Activated naive CD8-positive, alpha-beta T cell treated with anti-CD3 and anti-CD28 coated beads for 36 hours (primary cell): ENCODE measurements at places on chromosomes 1 and 21. TPM values are rescaled to one million over a fixed set of nuclear protein-coding genes. Genes with fewer than 3 reads are reported as not detected.

GRCh38 chr1:221606256-221606655 is 135.6 kb downstream of the DUSP10 start:
- H3K36me3 ChIP-seq, result no peaks in the 10 kb centered on the region
- H3K4me3 ChIP-seq, result no peak overlapping the region
- no peaks in the 10 kb centered on the region for H3K4me1 ChIP-seq
- no peak for DNase-seq
- no peak overlapping the region for H3K27ac ChIP-seq

GRCh38 chr1:113101588-113101987 is 28.6 kb downstream of the LRIG2 start:
- no peaks in the 10 kb centered on the region for H3K27me3 ChIP-seq
- no peak for DNase-seq
- H3K27ac ChIP-seq, result no peak overlapping the region
- H3K4me3 ChIP-seq, result no peak overlapping the region

GRCh38 chr1:68057564-68057963 is 7.1 kb upstream of the DIRAS3 start:
- H3K4me1 ChIP-seq, result no peaks in the 10 kb centered on the region
- no peak overlapping the region for H3K4me3 ChIP-seq
- H3K27ac ChIP-seq, result no peak overlapping the region
- no peaks in the 10 kb centered on the region for H3K36me3 ChIP-seq

GRCh38 chr1:224637936-224638335 is 21.8 kb downstream of the CNIH3 start:
- H3K4me1 ChIP-seq, result peaks cover 6% of the 10 kb centered on the region
- no peak overlapping the region for H3K4me3 ChIP-seq
- DNase-seq, result no peak
- no peak overlapping the region for H3K27ac ChIP-seq

DNA sequence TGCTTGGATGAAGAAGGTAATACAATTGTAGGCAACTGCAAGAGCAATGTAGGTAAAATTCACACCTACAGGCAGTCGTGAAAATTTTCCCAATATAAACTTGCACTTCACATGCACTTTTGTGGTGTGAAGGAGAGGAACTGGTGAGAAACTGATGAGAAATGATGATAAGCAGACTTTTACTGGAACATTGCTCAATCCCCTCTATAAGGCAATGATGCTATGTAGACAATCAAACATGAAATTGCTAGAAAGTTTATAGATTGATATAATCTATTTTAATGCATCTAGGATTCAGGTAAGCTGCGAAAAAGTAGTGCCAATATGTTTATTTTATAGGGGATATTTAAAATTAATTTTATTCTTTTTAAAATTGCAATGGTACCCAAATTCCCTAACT is 802.2 kb downstream of the KCNT2 start:
- no peak for DNase-seq
- no peaks in the 10 kb centered on the region for H3K36me3 ChIP-seq
- H3K27me3 ChIP-seq, result no peaks in the 10 kb centered on the region
- H3K4me3 ChIP-seq, result no peak overlapping the region

DNA sequence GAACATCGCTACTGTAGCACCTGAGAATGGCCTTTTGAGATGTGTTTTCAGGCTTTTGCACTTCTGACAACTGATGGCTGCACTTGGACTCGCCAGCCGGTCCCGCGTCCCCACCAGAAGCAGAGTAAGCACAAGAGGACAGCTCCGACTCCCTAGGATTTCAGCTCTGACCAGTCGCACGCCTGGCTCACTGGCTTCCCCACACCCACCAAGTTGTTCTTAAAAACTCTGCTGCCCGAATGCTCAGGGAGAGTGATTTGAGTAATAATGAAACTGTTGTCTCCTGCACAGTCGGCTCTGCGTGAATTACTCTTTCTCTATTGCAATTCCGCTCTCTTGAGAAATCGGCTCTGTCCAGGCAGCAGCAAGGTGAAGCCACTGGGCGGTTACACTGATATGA is 40.2 kb upstream of the NLRP3 start:
- H3K36me3 ChIP-seq, result no peaks in the 10 kb centered on the region
- H3K4me3 ChIP-seq, result no peak overlapping the region
- no peak for DNase-seq
- H3K27me3 ChIP-seq, result peaks cover 6% of the 10 kb centered on the region
- H3K4me1 ChIP-seq, result peaks cover 2% of the 10 kb centered on the region

DNA sequence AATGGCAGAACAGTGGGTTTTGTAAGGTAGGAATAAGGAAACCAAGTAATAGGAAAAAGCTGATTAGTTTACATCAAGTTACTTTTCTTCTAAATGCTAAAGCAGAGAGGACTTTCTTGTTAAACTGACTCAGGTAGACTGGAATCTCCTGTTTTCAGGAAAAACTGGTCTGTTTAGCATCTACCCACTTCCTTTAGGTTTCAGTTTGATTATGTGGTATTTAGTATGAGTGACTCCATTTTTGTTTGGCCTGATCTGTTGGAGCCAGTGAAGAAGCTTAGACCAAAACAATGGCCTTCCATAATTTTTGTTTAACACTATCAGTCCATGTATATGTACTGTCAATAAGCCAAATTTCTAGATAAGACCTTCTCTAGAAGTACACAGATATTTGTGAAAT is 88.4 kb downstream of the EPB41 start:
- no peak overlapping the region for H3K27ac ChIP-seq
- H3K4me3 ChIP-seq, result no peak overlapping the region
- H3K36me3 ChIP-seq, result peaks cover 21% of the 10 kb centered on the region
- DNase-seq, result no peak
- H3K27me3 ChIP-seq, result no peaks in the 10 kb centered on the region

DNA sequence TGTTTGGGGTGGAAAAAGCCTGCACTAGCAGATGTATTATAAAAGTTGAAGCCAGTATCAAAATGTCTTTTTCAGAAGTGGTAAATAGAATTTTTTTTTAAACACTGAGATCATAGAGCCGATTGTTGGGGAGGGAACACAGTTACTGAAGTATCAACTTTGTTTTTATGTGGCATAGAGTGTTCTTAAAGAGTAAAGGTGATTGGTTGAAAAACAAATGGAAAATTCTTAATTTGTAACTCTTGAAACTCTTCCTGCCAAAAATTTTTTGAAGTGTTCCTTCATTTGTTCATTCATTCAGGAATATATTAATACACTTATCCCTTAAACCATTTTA is 83.3 kb downstream of the DISP1 start:
- peaks cover 35% of the 10 kb centered on the region for H3K36me3 ChIP-seq
- H3K27me3 ChIP-seq, result no peaks in the 10 kb centered on the region
- peaks cover 32% of the 10 kb centered on the region for H3K4me1 ChIP-seq
- no peak for DNase-seq

GRCh38 chr1:185038813-185039376 is 6.5 kb upstream of the RNF2 start:
- H3K4me1 ChIP-seq, result no peaks in the 10 kb centered on the region
- H3K27ac ChIP-seq, result no peak overlapping the region
- no peaks in the 10 kb centered on the region for H3K36me3 ChIP-seq
- H3K27me3 ChIP-seq, result no peaks in the 10 kb centered on the region

DNA sequence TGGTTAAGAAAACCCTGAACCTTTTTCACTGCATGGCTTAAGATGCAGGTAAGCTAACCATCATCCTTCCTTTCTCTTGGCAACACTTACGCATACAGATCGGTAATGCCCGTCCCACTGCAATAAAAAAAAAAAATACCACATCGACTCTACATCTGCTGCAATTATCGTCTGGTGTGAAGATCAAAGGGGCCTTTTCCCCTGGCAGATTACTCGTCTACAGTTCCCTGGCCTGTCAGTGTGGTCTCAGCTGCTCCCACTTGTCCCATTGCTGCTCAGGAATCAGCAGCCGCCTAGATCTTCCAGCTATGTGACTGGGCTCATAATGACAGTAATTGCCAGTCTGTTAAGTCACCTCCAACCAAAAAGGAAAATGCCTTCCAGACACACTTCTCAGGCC is 133.1 kb downstream of the SETD4 start:
- no peaks in the 10 kb centered on the region for H3K4me1 ChIP-seq
- H3K27me3 ChIP-seq, result peaks cover 10% of the 10 kb centered on the region
- no peak overlapping the region for H3K4me3 ChIP-seq
- no peak for DNase-seq

DNA sequence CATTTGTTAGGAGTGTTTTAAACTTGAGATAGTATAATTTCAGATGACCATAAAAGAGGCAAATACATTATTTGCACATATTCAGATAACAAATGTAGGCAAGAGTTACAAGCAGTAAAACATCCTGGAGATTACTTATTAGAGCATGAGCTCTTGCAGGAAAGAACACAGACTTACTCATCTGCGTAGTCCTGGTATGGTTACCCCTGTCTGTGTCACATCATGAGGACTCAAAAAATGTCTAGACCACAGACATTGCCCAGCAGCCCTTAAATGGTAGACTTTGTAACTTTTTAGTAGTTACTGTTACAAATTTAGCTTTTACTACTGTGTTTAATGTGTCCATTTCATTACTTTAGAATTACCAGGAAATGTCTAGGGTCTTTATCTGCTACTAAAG is 12.8 kb downstream of the CACHD1 start:
- no peaks in the 10 kb centered on the region for H3K27me3 ChIP-seq
- H3K27ac ChIP-seq, result no peak overlapping the region
- no peak for DNase-seq
- peaks cover 9% of the 10 kb centered on the region for H3K4me1 ChIP-seq
- H3K36me3 ChIP-seq, result no peaks in the 10 kb centered on the region

DNA sequence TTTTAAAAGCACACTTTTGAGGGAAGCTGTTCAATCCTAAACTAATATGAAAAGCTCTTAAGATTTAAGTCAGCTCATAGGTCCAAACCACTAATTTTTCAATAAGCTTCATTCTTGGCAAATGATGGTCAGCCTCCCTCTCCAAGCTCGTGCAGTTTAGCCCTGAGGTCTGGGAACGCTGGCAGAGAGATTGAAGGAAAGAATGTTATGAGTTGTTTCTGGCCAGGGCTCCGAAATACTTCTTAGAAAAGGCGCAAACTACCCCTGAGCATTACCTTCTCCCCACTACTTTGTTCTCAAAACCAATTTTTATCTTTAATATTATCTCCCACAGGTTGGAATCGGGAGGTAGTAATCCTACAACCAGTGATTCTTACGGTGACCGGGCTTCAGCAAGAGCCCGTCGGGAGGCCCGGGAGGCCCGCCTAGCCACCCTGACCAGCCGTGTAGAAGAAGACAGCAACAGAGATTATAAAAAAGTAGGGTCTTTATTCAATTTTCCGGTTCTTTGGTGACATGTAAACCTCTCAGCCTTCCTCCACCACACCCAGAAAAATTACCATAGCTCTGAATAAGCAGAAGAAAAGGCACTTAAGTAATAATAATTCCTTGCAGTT is 147.7 kb downstream of the SYT2 start:
- H3K27me3 ChIP-seq, result no peaks in the 10 kb centered on the region
- DNase-seq, result no peak
- H3K4me1 ChIP-seq, result peaks cover 17% of the 10 kb centered on the region

GRCh38 chr1:7648761-7649384 is 122.2 kb upstream of the VAMP3 start:
- H3K27ac ChIP-seq, result no peak overlapping the region
- no peak overlapping the region for H3K4me3 ChIP-seq
- no peaks in the 10 kb centered on the region for H3K36me3 ChIP-seq
- DNase-seq, result no peak
- H3K27me3 ChIP-seq, result peaks cover 4% of the 10 kb centered on the region

DNA sequence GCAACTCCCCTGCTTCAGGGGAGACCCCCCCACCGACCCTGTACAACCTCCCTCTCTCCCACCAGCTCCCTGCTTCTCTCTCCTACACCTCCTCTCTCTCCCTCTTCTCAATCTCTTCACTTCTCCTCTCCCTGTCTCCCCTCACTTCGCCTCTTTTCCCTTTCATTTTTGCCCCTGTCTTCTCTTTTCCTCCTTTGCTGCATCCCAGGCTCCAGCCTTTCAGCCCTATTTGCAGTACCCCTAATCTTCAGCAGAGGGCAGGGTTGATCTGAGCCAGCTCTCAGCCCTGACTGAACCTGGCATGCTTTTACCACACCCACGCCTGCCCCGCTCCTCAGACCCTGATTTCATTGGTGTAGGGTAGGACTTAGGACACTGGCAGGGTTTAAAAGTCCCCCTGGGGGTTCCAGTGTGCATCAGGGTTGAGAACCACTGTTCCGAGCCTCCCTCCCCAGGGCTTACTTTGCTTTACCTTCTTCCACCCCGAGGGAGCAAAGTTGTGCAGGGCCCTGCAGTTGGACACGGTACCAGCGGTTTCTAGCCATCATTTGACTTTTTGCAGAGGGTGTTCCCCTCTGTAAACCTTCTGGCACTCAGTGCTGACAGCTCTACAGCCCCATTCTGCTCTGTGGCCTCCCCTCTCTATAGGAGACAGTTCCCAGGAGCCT is 67.3 kb upstream of the CNTN2 start:
- peaks cover 7% of the 10 kb centered on the region for H3K4me1 ChIP-seq
- H3K27me3 ChIP-seq, result peaks cover 23% of the 10 kb centered on the region
- DNase-seq, result peak; percentile 47
- no peaks in the 10 kb centered on the region for H3K36me3 ChIP-seq

DNA sequence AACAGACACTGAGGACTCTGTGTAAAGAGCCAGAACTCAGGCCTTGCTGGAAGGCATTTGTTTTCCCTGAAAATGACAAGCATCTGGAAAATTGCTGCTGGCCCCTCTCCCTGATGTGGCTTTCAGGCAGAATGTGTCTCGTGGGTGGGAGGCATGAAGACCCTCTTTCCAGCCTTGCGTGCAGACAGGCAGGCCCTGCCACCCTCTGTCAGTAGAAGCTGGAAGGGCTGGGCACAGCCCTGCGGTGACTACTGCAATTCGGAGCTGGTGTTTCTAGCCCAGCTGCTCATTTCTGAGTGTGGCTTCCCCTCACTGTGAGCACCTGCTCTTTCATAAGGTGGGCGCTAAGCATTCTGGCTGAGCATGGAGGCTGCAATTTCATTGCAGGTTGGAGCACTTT is 349.9 kb downstream of the PTPRU start:
- no peak for DNase-seq
- no peak overlapping the region for H3K27ac ChIP-seq
- no peaks in the 10 kb centered on the region for H3K4me1 ChIP-seq
- no peaks in the 10 kb centered on the region for H3K36me3 ChIP-seq
- no peak overlapping the region for H3K4me3 ChIP-seq

DNA sequence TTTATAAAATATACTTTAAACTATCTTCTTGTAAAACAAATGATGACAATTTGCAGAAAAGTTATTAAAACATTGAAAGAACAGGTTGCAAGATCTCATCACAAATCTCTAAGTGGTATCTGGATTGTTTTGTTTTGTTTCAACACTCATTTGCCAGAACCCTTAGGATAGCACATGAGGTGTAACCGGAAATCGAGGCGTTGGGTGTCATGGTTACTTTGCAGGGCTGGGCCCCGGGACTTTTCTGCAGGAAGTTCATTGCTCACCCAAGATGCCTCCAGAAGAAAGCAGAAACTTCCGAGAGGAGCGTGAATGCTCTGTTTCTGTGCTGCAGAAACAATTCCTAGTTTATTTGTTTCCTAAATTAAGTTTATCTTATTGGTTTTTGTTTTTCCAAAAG is 2.5 kb downstream of the DISC1 start:
- peaks cover 24% of the 10 kb centered on the region for H3K4me1 ChIP-seq
- H3K27me3 ChIP-seq, result no peaks in the 10 kb centered on the region
- DNase-seq, result no peak
- no peak overlapping the region for H3K4me3 ChIP-seq
- no peak overlapping the region for H3K27ac ChIP-seq

OR10Z1 gene
- not detected for total RNA-seq

OPTC gene
- total RNA-seq, result not detected

SSX2IP gene
- 13.1 TPM for total RNA-seq

PDE4B gene
- total RNA-seq, result 22.3 TPM

KLF17 gene
- total RNA-seq, result not detected

SLC22A15 gene
- 0.54 TPM for total RNA-seq

CELSR2 gene
- total RNA-seq, result 2.6 TPM

ST6GALNAC3 gene
- 3.5 TPM for total RNA-seq

S100A12 gene
- total RNA-seq, result not detected

GNG12 gene
- 0.60 TPM for total RNA-seq

ESRRG gene
- total RNA-seq, result not detected

OLFML2B gene
- 0.12 TPM for total RNA-seq

DDI2 gene
- 45.4 TPM for total RNA-seq

LRRC71 gene
- not detected for total RNA-seq

STIL gene
- 28.0 TPM for total RNA-seq

LRRC47 gene
- 47.5 TPM for total RNA-seq

TMEM200B gene
- total RNA-seq, result 0.99 TPM
